ENCODE measurements at places on chromosomes 16 and 17.
A peak's percentile ranks its signal among the peaks of the same experiment; 100 is the strongest.

DNA sequence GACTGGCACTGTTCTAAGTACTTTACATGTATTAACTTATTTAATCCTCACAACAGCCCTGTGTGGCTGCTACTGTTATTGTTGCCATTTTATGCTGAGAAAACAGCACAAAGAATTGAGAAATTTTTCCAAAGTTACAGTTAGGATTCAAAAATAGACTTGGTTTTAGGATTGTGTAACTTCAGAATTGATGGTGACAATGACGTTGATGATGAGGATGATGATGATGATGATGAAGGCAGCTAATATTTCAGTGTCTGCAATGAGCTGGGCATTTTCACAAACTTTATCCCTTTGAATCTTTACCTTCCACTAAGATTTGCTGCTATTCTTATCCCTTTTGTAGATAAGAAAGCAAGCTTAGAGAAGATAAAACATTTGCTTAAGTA is 22.1 kb downstream of the PRKCB start:
- no peak for ATAC-seq

GRCh38 chr16:30996324-30996984 is 11.4 kb downstream of the HSD3B7 start:
- ATAC-seq = no peak

- peak; percentile 15 for ATAC-seq
Measured at GRCh38 chr16:48535831-48536613, 74.0 kb downstream of the N4BP1 start.

- ATAC-seq = no peak
Measured at GRCh38 chr16:2814551-2815298, 2.3 kb upstream of the PRSS21 start.

- no peak for ATAC-seq
Measured at GRCh38 chr16:84182680-84183571, 3.9 kb downstream of the TAF1C start.

GRCh38 chr16:77881355-77882030 is 93.1 kb downstream of the VAT1L start:
- no peak for ATAC-seq

DNA sequence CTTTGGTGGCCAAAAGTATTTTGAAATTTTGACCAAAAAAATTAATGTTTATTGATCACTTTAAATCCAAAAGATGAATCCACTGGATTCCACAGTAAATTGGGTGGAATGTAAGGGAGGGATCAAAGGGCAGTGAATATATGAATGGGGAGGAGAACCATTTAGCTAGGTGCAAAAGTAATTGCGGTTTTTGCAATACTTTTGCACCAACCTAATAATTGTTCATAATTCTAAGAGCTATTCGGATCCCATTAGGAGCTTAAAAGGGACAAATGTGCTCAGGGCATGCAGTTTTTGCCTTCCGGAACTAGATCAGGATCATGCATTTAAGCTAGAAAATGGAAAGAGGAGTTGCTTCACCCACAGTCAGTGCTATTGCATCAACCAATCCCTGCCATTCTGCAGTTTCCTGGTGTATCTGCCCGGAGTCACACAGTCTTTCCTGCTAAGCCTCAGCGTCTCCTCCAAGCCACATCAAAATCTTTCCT is at the start of gene LPO:
TSS of gene LPO (plus strand) at position 438 of the 488 bp plus-strand sequence. CDS start 4,396 bp downstream, outside the sequence.
- no peak for ATAC-seq
